ENCODE measurements at places on chromosomes 12 and 14.

- no peak overlapping the region for H3K27ac ChIP-seq
- H3K27me3 ChIP-seq: no peaks in the 10 kb centered on the region
- no peak for DNase-seq
- no peaks in the 10 kb centered on the region for H3K36me3 ChIP-seq
Measured at GRCh38 chr14:86420131-86420530, 890.2 kb downstream of the FLRT2 start.

DNA sequence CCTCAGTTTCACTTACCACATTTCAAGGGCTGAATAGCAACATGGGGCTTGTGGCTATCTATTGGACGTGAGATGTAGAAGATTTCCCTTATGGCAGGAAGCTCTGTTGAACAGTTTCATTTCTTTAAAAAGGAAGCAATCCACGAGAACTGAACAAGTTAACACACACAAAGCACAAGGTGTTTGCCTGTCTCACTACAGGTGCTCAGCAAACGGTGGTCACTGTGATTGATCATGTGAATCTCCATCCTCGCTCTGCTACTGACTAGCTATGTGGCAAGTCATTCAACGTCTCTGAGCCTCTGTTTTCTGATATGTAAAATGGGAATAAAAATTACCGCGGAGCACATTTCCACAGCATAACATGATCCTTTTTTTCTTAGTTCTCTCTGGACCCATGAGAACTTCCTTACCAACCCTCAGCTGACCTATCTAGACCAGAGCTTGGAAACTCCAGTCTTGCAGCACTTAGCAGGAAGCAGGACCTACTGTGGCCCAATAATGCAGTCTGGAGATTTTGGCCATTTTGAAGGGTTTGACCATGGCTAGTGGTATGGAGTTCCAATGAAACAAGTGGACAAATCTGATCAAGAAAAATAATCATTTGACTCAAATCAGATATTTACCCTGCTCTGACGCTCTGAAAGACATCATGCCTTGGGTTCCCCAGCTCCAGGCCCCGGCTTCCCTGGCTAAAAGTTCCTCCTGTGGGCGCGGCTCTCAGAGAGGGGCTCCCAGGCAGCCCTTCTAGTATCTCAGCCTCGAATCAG lies 278.8 kb downstream of the ZFP36L1 start:
- H3K27me3 ChIP-seq: no peaks in the 10 kb centered on the region
- DNase-seq: no peak
- no peaks in the 10 kb centered on the region for H3K4me1 ChIP-seq
- no peaks in the 10 kb centered on the region for H3K36me3 ChIP-seq

- no peak overlapping the region for H3K4me3 ChIP-seq
- no peaks in the 10 kb centered on the region for H3K27me3 ChIP-seq
- H3K27ac ChIP-seq: no peak overlapping the region
- no peaks in the 10 kb centered on the region for H3K36me3 ChIP-seq
Measured at GRCh38 chr12:87667378-87667777, 361.8 kb downstream of the C12orf50 start.

- H3K27ac ChIP-seq: no peak overlapping the region
- DNase-seq: no peak
- no peaks in the 10 kb centered on the region for H3K36me3 ChIP-seq
- peaks cover 24% of the 10 kb centered on the region for H3K27me3 ChIP-seq
- H3K4me3 ChIP-seq: no peak overlapping the region
- peaks cover 6% of the 10 kb centered on the region for H3K4me1 ChIP-seq
Measured at GRCh38 chr12:14284184-14284722, 81.2 kb upstream of the ATF7IP start.

DNA sequence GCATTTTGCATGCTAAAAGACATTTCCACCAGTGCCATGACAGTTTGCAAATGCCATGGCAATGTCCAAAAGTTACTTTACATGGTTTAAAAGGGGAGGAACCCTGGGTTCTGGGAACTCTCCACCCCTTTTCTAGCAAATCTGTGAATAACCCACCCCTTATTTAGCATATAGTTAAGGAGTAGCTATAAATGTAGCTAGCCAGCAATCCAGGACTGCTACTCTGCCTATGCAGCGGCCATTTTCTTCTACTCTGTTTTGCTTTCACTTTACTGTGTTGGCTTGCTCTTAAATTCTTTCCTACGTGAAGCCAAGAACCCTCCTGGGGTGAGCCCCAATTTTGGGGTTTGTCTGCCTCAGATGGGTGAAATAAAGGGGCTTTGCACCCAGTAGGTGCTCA lies 141.0 kb downstream of the PTPN11 start:
- no peak overlapping the region for H3K4me3 ChIP-seq
- no peak overlapping the region for H3K27ac ChIP-seq
- H3K27me3 ChIP-seq: no peaks in the 10 kb centered on the region
- no peak for DNase-seq
- no peaks in the 10 kb centered on the region for H3K36me3 ChIP-seq

DNA sequence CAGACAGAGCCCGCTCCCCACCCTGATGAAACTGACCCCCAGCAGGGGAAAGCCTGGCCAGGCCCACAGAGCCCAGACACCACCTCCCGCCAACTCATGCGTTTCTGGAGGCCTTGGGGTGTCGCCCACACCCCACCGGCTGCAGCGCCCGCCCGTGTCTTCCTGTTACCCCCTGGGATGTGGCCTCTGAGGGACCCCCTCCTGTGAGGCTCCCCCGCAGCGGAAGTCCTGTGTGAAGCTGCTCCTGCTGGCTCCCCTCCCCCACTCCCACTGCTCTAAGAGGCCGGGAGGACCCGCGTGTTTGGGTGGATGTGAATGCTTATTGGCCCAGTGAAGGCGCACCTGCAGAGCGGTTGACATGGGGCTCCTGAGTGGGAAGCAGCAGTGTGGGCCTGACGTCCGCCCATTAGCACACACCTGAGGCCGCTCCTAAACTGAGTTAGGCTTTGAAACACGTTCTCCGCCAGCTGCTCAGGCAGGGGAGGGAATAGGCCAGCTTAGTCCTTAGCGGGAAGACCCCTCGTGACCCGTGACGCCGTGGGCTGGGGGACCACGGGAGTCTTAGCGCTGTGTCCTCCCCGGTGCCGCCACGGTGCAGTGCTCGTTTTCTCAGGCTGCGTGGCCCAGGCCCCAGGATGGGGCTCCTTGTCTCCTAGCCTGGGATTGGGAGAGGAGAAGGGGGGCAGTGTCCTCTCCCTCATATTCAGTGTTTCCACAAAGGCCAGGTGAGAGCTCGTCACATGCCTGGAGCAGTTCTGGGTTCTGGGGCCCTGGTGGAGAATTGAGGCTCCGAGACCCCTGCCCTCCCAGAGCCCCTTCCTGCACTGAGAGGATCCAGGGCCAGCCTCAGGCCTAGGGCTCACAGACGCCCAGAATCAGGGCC lies 323.4 kb upstream of the SFSWAP start:
- no peak overlapping the region for H3K27ac ChIP-seq
- H3K27me3 ChIP-seq: no peaks in the 10 kb centered on the region

DNA sequence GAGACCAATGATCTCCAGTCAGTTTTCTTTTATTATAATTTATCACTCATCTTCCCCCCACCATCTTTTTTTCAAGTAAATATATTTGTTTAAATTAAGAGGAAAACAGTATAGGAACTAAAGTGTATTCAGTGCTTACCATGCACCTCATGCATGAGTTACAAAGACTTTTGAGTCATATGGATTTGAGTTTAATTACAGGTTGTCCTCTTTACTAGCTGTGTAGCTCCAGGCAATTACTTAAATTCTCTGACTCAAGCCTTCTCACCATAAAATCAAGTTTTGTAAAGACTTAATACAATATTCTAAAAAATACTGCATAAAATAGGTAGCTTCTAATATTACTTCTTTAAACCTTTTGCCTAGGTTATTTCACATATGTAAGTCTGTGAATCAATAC lies 251.3 kb downstream of the SLC16A7 start:
- H3K27me3 ChIP-seq: no peaks in the 10 kb centered on the region
- H3K4me1 ChIP-seq: no peaks in the 10 kb centered on the region
- no peak for DNase-seq
- no peak overlapping the region for H3K4me3 ChIP-seq
- H3K27ac ChIP-seq: no peak overlapping the region
- H3K36me3 ChIP-seq: no peaks in the 10 kb centered on the region

GRCh38 chr12:49355913-49356312 lies 9.2 kb downstream of the DNAJC22 start:
- DNase-seq: no peak
- H3K4me1 ChIP-seq: no peaks in the 10 kb centered on the region
- H3K4me3 ChIP-seq: no peak overlapping the region
- no peak overlapping the region for H3K27ac ChIP-seq
- no peaks in the 10 kb centered on the region for H3K36me3 ChIP-seq

DNA sequence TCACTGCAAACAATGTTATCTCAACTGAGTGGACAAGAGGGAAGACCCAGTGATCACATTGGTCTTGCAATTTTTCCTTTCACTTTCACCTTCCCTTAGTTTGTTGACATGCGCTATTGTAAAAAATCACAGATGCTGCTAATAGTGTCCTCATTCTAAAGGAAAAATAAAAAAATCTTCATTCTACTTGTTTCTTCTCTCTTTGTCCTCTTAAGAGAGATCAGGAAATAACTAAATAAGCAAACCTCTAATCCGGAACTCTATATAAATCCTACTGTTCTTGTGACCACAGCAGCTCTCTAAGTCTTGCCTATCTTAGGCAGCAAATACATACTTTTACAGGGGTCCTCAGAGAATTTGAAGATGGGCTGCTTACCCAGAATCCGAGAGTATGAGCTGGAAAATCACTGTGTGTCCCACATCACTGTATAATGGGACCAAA lies 257.7 kb downstream of the NAV3 start:
- no peak for DNase-seq
- H3K36me3 ChIP-seq: no peaks in the 10 kb centered on the region
- no peaks in the 10 kb centered on the region for H3K4me1 ChIP-seq

DNA sequence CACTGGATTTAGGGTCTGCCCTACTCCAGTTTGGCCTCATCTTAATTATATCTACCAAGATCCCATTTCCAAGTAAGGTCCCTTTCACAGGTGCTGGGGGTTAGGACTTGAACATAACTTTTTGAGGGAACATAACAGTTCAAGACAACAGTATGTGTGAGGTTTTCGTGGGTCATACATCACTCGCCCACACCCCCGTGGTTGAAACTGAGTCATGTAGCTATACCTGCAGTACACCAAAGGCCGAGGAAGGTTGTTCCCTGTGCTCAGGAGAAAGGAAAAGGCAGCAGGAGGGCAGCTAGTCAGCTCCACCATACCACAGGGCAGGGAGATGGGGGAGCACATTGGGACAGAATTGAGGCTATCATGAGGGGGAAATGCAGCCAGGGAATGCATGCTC lies 167.0 kb downstream of the PPM1H start:
- no peak overlapping the region for H3K27ac ChIP-seq
- no peaks in the 10 kb centered on the region for H3K27me3 ChIP-seq
- peaks cover 3% of the 10 kb centered on the region for H3K4me1 ChIP-seq
- no peaks in the 10 kb centered on the region for H3K36me3 ChIP-seq
- no peak for DNase-seq

GRCh38 chr12:91914701-91915100 lies 230.9 kb downstream of the BTG1 start:
- H3K4me1 ChIP-seq: no peaks in the 10 kb centered on the region
- H3K27me3 ChIP-seq: no peaks in the 10 kb centered on the region
- no peak for DNase-seq
- H3K4me3 ChIP-seq: no peak overlapping the region
- no peak overlapping the region for H3K27ac ChIP-seq

GRCh38 chr14:94535506-94535905 lies 25.7 kb upstream of the SERPINA4 start:
- no peak overlapping the region for H3K4me3 ChIP-seq
- no peak for DNase-seq
- H3K27me3 ChIP-seq: no peaks in the 10 kb centered on the region

DNA sequence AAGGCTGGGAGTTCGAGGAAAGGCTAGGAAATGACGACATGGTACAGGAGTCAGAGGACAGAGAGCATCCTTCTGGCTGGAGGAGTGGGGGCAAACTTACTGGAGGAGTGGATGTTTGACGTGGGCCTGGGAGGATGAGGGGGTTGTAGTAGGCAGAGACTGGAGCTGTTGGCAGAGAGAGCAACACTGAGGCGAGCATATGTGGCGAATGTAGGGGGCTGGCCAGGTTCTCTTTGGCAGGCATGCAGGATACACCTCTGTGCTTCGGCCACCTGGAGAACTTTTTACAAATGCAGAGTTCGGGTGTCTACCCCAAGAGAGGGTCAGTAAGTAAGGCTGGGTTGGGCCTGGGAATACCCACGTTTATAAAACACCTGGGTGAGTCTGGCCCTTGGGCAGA lies 385.7 kb downstream of the FUT8 start:
- H3K4me3 ChIP-seq: no peak overlapping the region
- DNase-seq: no peak
- no peak overlapping the region for H3K27ac ChIP-seq
- no peaks in the 10 kb centered on the region for H3K36me3 ChIP-seq
- no peaks in the 10 kb centered on the region for H3K27me3 ChIP-seq

GRCh38 chr12:2644683-2645405 lies 149.9 kb upstream of the FKBP4 start:
- H3K27me3 ChIP-seq: no peaks in the 10 kb centered on the region
- DNase-seq: no peak
- H3K4me1 ChIP-seq: peaks cover 4% of the 10 kb centered on the region
- no peaks in the 10 kb centered on the region for H3K36me3 ChIP-seq
- no peak overlapping the region for H3K27ac ChIP-seq

GRCh38 chr14:99727096-99727870 lies 43.2 kb downstream of the CYP46A1 start:
- H3K4me1 ChIP-seq: peaks cover 3% of the 10 kb centered on the region
- H3K4me3 ChIP-seq: no peak overlapping the region
- no peak overlapping the region for H3K27ac ChIP-seq
- no peaks in the 10 kb centered on the region for H3K36me3 ChIP-seq

GRCh38 chr12:57146961-57147944 lies at the start of gene LRP1-AS:
TSS of gene LRP1-AS (minus strand) at chr12:57147619.
- no peaks in the 10 kb centered on the region for H3K27me3 ChIP-seq
- H3K36me3 ChIP-seq: peaks cover 43% of the 10 kb centered on the region
- no peak within 1 kb of the TSS for H3K27ac ChIP-seq
- DNase-seq: no peak

- DNase-seq: no peak
- H3K27ac ChIP-seq: no peak overlapping the region
- no peak overlapping the region for H3K4me3 ChIP-seq
- H3K36me3 ChIP-seq: no peaks in the 10 kb centered on the region
- H3K4me1 ChIP-seq: no peaks in the 10 kb centered on the region
Measured at GRCh38 chr12:101055940-101056339, 154.1 kb downstream of the SLC5A8 start.

DNA sequence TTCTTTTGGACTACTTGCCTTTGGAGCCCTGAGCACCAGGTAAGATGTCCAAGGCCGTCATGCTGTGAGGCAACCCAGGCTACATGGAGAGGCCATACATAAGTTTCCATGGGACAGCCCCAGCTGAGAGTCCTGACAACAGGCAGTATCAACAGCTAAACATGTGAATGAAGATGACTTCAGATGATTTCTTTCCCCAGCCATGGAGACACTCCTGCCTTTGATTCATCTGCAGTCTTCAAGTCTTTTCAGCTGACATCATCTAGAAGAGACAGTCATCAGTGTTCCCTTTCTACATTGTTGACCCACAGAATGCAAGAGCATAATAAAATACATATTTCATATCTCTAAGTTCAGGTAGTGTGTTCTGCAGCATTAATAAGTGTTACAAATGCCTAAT lies 398.7 kb downstream of the BTG1 start:
- no peak overlapping the region for H3K27ac ChIP-seq
- no peak for DNase-seq
- H3K4me1 ChIP-seq: no peaks in the 10 kb centered on the region
- H3K36me3 ChIP-seq: no peaks in the 10 kb centered on the region
- no peaks in the 10 kb centered on the region for H3K27me3 ChIP-seq

GRCh38 chr12:95538656-95539055 lies 12.6 kb downstream of the USP44 start:
- H3K27me3 ChIP-seq: no peaks in the 10 kb centered on the region
- H3K27ac ChIP-seq: no peak overlapping the region
- H3K4me1 ChIP-seq: peaks cover 6% of the 10 kb centered on the region
- peaks cover 7% of the 10 kb centered on the region for H3K36me3 ChIP-seq

Measured in iPS DF 6.9 (cell line).